Activated CD4-positive, alpha-beta T cell treated with anti-CD3 and anti-CD28 coated beads, Interleukin-2, amount 50 U/mL, for 1 hour (primary cell): ENCODE measurements at places on chromosomes 3 and 15.

- no peak for DNase-seq
Measured at GRCh38 chr3:85662462-85662861, 703.7 kb downstream of the CADM2 start.

GRCh38 chr15:85772668-85773067 lies 22.1 kb downstream of the KLHL25 start:
- no peak for DNase-seq

DNA sequence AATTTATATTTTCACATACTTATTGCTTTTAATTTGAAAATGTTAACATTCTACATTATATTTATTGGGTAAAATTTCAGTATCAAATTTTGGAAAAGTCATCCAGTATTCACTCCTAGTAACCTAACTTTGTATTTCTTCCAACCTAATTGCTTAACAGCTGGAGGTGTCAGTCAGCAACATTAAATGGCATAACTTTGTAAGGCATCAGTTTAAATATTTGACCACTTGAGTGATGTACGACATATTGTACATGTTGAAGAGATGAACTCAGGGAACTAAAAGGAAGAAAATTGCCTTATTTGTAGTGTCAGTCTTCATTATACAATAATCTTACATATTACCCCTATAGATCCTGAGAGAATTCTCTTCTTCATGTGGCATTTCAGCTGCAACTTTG lies 326.8 kb downstream of the NAALADL2 start:
- DNase-seq = no peak

DNA sequence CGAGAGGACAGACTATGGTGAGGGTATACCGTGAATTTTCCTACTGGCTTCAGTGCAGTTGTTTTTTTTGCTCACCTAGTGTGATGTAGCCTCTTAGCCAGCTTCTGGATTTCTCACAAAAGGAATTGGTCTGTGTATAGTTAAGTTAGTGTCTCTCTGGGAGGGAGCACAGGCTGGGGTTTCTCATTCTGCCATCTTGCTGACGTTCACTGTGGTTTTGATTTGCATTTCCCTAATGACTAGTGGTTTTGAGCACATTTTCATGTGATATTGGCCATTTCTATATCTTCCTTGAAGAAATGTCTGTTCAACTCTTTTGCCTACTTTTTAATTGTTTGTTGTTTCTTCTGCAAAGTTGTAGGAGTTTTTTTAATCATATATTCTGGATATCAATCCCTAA lies 2.2 kb upstream of the CD86 start:
- no peak for DNase-seq

DNA sequence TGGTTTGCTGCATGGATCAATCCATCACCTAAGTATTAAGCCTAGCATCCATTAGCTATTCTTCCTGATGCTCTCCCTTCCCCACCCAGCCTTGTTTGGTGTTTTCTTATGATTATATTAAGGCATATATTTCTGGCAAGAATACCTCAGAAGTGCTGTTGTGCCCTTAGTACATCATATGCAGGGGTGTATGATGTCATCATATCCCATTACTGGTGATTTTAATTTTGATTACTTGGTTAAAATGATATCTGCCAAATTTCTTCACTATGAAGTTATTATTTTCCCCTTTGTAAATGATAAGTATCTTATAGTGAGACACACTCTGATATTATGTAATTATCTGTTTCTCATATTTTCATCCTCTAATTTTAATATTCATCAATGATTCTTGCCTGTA lies 15.4 kb downstream of the SLC22A14 start:
- no peak for DNase-seq

DNA sequence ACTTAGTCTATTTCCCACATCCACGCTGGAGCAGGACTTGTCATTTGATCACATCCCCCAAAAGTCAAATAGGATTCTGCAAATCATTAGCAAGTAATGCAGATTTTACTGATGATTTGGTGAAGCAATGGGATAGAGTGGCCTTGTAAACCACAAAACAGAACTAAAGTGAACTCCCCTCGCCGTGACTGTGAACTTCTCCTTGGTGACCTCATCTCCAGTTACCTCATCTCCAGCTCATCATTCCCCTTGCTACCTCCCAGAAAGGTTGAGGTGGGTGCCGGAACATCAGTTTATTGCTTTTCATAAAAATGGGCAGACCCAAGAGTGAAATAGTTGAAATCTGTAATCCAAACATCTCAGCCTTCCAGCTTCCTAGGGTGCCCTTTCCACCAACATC lies 36.7 kb upstream of the ADPGK start:
- no peak for DNase-seq

DNA sequence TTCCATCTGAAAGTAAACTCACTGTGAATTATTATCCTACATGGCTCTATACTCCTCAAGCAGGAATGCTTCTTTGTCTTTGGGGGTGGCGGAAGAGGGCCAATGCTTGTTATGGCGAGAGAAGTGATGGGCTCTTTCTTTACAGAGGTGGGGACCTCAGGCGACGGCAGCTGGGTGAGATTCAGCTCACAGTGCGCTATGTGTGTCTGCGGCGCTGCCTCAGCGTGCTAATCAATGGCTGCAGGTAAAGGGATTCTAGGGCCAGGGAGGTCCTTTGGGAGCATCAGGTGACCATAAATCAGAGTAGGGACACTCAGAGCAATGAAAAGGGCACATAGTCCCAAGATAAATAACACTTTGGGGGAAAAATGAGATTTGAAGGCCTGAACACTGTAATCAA lies 39.0 kb downstream of the ESYT3 start:
- no peak for DNase-seq

DNA sequence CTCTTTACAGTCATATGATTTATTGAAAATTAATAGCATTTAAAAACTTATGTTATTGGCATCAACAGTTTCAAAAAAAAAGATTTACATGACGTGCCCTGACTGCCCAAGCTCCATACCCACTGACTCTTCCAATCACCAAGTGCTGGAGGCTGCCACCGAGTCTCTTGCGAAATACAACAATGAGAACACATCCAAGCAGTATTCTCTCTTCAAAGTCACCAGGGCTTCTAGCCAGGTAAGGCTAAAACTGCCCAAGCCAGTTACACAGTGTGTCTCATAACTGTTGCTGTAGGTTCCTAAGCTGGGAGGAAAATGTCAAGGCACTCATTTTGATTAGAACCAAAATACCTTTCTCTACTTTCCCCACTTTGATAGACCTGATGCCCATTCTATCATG lies 4.5 kb downstream of the FETUB start:
- no peak for DNase-seq

- no peak for DNase-seq
Measured at GRCh38 chr15:67781907-67782690, 43.2 kb upstream of the SKOR1 start.

GRCh38 chr3:129651435-129652202 lies 45.1 kb upstream of the PLXND1 start:
- no peak for DNase-seq

DNA sequence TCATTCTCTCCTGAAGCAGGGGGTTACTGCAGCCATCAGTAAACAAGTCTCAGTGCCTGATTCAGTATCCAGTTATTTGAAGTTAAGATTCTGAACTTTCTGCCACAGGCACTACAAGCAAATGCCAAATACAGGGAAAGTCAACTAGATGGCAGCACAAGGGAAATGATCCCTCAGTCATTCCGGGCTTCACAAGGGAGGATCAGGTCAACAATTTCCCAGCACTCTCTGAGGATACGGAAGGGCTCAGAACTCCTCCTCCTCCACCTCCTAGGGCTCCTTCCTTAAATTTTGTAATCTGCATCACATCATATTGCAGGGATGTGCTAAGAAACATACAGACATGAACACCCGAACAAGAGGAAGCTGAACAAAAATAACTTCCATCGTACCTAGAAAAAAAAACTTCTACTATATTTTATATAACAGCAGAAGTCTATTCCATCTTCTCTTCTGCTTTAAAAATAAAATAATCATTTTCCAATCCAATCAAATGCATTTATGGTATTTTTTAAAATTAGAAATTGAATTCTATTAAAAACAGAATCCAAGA lies 187.1 kb downstream of the FMN1 start:
- no peak for DNase-seq

DNA sequence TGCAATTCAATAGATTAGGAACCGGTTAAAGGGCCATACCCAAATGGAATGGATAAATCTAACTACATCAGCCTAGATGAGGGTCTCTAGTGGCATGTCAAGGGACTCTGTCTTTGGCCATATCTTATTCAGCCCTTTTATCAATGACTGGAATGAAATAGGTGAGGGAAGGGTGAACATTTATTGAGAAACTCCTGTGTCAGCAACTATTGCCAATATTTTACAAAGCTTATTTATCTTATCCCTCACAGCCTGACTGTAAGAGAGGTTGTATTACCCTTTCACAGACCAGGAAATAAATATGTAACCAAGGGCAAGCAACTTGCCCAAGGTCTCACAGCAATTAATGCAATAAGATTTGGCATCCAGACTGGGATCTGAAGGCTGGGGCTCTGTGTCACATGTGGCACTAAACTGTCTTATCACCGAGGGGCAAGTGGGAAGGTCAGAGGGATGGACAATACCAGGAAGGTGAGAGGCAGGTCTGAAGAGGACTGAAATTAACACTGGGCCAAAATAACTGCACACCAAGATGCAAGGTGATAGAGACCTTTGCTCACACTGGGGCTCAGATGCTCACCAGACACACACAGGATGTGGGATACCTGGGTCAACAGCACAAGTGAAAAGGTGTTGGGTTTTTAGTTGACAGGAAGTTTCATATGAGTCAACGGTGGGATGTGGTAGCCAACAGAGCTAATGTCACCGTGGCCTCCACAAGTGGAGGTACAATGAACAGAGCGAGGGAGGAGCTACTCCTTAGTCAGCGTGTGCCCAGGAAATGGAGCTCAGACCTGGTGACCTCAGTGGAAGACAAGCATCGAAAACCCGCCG lies 261.3 kb downstream of the RPLP1 start:
- peak; percentile 55 for DNase-seq

DNA sequence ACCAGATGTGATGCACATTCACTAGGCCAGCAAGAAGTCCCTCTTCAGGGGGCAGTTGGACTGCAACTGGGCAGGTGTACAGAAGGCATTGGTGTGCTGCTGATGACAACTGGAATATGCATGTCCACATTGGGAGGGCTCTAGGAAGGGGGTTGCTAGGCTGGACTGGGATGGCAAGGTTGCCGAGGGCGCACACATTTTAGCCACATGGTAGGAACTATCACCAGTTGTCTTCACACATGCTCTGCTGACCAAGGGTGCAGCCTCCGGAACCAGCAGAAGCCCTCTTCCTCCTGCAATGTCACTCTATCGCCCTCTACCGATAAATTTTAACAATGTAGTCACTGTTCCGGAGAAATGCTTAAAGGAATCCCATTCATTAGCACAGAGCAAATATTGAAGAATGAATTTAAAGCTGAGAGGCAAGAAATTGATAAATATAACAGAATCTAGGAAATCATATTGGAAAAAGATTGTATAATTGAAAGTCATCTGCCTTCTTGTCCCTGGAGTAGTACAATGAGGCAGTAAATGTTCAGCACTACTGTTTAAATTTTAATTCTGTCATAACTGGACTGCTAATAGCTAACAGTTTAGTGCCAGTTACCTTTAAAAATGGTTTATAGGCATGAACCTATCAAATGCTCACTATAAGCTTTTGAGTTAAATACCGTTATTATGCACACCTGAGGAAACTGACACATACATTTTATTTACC lies 22.6 kb upstream of the LYSMD4 start:
- peak; percentile 16 for DNase-seq

DNA sequence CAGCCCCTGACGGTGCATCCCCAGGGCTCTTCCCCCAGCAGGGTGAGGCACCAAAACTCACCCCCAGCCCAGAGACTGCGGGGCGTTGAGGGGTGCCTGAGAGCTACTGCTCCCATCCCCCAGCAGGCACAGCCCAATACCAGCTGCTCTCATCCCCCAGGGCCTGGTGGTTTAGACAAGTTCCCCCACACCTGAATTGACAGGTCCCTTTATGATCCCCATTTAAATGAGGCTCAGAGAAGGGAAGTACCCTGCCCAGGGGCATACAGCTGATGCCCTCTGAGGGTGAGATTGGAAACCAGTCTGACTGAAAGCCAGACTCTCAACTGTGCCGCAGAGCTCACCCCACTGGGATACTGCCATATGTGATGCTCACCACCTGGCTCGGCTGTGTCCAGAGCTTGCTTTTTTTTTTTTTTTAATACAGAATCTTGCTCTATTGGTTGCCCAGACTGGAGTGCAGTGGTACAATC lies 20.1 kb downstream of the DUSP7 start:
- DNase-seq = no peak

- no peak for DNase-seq
Measured at GRCh38 chr3:38542401-38543298, 46.5 kb downstream of the EXOG start.

- no peak for DNase-seq
Measured at GRCh38 chr3:5002174-5002870, 23.1 kb downstream of the BHLHE40 start.

- no peak for DNase-seq
Measured at GRCh38 chr3:12460127-12460526, 24.2 kb upstream of the TSEN2 start.

DNA sequence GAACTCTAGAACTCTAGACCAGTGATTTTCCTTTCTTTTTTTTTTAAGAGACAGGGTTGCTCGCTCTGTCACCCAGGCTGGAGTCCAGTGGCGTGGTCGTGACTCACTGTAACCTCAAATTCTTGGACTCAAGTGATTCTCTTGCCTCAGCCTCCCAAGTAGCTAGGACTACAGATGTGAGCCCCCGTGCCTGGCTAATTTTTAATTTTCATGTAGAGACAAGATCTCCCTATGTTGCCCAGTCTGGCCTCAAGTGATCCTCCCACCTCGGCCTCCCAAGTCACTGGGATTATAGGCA lies 359.6 kb downstream of the SHQ1 start:
- DNase-seq = no peak

DNA sequence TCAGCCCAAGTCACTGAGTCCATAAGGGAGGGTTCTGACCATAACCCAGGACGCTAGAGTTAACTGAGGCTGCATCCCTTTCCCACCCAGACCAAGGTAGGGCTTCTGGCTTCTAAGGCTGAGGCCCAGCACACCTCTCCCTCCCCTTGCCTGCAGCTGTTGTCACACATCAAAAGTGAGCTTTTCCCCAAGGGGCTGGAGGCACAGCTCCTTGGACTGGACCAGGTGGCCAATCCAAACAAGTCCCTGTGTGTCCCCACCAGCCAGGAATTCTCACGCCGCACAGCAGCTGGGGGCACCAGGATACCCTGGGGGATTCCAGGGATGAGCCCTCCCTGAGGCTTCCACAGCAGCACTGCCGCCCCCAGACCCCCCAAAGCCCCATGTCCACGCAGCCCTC lies 22.3 kb upstream of the ISLR2 start:
- DNase-seq = no peak

GRCh38 chr3:48507256-48508061 lies 3.5 kb upstream of the SHISA5 start:
- DNase-seq = peak; percentile 76

GRCh38 chr3:136293279-136293678 lies 43.1 kb downstream of the PCCB start:
- DNase-seq = no peak

DNA sequence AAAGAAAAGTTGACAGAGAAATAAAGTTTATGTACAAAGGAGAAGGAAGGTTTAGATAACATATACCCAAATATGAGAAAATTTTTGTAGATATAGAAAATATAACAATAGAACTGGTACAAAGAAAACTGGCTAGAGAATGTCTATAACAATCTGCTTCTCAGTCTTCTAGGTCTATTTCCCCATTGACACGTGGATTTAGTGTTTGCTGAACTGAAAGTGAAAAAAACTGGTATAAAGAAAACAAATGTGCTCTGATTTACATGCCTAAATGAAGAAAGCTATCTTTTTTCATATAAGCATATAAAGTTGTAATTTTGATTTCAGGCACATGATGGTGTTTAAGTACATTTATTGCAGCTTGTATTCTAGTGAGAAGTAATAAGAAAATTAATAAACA lies 9.8 kb downstream of the KCNMB2 start:
- no peak for DNase-seq

GRCh38 chr3:146783446-146783845 lies 178.3 kb upstream of the PLSCR5 start:
- no peak for DNase-seq
